ENCODE measurements at places on chromosomes 6 and 20.
A peak's percentile ranks its signal among the peaks of the same experiment; 100 is the strongest.

DNA sequence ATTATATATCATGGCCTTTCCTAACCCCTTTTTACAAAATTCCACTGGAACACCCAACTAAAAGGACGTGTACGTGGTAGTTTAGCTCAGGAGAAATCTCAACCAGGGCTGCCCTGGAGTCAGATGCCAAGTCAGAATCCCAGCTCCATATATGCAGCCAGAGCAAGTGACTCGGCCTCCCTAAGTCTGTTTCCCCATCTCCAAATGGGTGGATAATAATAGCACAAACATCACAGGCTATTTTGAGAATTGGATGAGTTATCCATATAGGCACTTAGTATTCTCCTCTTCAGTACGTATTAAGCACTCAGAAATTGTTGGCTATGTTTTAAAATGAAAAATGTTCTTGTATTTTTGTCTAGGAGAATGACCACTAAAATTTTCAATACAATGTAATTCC lies 481.5 kb downstream of the CD109 start:
- DNase-seq: no peak

DNA sequence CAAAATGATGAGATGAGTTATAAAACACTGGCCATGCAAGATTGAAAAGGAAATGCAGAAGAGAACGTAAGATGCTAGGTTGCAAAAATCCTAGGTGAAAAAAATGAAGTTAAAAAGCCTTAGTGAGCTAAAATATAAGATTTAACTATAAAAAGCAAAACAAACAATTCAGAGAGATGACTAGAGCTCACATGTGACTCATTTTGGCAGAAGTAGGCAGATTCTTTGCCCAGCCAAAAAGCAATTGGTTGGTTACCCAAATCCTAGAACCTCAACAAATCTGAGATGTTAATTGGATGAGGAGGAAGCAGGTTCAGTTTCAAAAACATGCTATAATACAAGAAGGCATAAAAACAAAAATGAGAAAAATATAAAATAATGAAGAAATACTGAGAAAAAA lies 249.1 kb downstream of the OGFRL1 start:
- DNase-seq: no peak

- no peak for DNase-seq
Measured at GRCh38 chr6:56046576-56046975, 171.2 kb upstream of the BMP5 start.

- DNase-seq: no peak
Measured at GRCh38 chr6:160735523-160735922, 33.5 kb downstream of the PLG start.

GRCh38 chr6:4714961-4715501 lies 61.2 kb upstream of the CDYL start:
- DNase-seq: no peak

GRCh38 chr6:39338397-39338796 lies 15.9 kb upstream of the KCNK16 start:
- no peak for DNase-seq

DNA sequence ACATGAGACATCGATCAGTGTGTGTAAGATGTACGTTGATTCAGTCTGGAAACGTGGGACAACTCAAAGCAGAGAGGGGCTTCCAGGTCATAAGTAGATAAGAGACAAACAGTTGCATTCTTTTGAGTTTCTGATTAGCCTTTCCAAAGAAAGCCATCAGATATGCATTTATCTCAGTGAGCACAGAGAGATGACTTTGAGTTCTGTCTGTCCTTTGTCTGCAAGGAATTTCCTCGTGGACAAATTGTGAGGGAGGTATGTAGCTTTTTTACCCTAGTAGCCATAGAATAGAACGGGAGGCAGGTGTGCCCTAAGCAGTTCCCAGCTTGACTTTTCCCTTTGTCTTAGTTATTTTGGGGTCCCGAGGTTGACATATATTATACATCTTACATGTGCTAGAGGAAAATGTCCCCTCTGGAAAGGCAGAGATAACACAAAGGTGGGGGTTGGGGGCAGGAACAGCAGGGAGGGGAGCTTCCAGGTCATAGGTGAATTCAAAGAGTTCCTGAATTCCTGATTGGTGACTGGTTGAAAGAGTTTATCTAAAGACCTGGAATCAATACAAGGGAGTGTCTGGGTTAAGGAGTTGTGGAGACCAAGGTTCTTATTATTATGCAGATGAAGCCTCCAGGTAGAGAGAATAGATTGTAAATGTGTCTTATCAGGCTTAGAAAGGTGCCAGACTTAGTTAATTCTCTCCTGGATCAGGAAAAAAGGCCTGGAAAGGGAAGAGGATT lies 237.0 kb downstream of the NFATC2 start:
- no peak for DNase-seq

DNA sequence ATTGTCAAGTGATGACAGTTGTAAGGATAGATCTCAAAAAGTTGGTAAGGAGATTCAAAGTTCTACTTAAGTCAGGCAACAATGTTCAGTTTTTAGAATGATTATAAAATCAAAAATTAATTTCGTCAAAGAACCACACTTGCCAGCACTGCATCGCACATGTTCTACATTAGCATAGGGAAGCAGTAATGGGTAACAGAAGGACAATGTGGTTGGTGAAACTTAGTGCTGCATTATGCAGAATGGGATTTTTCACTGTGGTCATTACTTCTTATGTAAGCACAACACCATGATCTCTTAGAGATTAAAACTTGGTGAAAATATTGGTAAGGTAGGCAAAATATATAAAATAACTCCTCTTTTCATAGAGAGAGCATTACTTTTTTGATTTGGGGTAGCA lies 173.7 kb upstream of the THEMIS start:
- DNase-seq: no peak

GRCh38 chr6:24603241-24603640 lies 42.8 kb downstream of the KIAA0319 start:
- no peak for DNase-seq

DNA sequence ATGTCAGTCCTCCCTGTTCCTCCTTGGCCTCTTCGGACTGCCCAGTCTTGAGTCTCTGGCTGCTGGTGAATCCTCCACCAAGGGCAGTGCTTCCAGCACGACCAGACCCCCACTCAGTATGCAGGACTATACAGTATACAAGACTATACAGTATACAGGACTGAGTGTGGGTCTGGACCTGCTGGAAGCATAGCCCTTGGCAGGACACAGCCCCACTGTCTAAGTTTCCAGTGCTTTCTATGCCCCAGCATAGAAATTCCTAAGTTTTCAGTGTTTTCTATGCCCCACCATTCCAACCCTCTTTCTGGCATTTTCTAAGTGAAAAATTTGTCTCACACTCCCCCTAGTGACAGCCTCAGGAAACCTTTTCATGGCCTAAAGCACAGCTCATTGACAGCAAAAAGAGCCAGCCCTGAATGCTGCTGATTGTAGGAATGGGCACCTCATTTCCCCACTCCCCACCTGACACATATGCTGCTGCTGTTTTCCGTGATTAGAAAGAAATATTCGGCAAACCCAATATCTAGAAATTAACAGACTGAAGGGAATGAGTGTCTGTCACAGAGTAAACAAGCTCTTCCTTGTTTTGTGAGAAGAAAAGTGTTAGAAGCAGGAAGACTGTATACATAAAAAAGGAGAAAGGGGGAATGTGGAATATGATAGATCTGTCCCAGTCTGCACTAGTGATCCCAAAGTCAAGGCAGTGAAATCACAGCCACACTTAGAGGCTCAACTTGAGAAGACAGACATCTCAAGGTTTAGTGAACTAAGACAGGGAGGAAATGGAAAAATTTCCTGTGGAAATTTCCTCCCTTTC lies 206.9 kb downstream of the IBTK start:
- DNase-seq: no peak

GRCh38 chr20:64194269-64194668 lies 30.0 kb downstream of the MYT1 start:
- no peak for DNase-seq

DNA sequence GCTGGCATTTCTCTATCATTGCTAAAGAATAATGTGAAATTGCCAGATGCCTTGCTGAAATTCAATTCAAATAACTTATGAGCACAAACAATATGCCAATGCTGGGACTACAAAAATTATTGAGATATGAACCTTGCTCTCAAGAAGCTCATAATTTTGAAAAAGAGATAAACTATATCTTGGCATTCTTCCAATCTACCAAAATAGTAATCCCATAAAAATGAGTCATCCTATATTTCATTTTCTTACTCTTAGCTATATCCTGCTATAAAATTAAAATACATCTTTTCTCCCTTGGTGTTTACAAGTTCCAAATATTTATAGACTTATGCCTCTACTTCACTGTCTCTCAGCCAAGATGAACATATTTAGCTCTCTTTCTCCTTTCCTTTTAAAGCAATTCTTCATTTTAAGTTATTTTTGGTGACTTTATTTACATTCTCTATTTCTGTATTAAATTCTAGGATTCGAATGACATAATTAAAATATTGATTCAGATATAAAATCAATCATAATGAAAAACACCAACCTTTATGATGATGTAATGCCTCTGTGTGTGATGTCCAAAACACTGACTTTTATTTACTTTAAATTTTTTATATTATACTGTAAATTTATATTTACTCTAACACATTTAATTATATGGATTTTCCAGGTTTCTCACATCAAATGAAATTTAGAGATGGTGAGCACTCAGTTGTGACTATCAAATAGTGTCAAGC lies 152.6 kb downstream of the CDK19 start:
- DNase-seq: no peak

DNA sequence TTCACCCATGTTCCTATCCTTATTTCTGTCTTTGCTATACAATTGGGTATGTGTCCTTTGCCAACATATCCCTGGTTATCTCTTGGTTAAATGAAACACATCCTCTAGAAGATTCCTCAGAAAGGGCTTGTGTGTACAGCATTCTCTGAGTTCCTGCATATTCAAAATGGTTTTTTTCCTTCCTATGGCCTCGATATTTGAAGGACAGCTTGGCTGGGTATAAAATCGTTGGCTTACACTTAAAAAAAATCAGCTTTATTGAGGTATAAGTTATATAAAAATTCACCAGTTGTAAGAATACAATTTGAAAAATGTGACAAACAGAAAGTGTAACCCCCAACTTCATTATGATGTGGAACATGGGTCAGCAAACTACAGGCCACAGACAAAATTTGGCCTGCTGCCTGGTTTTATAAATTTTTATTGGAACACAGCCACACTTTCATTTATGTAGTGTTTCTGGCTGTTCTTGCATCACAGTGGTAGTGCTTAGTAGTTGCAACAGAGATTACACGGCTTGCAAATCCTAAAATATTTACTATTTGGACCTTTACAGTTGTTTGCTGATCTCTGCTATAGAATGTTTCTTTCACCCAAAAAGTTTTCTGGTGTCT lies 16.7 kb downstream of the PCMT1 start:
- no peak for DNase-seq

GRCh38 chr20:18943542-18943941 lies 130.0 kb downstream of the SCP2D1 start:
- no peak for DNase-seq

- DNase-seq: peak; percentile 15
Measured at GRCh38 chr6:75210885-75211739, 5.3 kb upstream of the COL12A1 start.

DNA sequence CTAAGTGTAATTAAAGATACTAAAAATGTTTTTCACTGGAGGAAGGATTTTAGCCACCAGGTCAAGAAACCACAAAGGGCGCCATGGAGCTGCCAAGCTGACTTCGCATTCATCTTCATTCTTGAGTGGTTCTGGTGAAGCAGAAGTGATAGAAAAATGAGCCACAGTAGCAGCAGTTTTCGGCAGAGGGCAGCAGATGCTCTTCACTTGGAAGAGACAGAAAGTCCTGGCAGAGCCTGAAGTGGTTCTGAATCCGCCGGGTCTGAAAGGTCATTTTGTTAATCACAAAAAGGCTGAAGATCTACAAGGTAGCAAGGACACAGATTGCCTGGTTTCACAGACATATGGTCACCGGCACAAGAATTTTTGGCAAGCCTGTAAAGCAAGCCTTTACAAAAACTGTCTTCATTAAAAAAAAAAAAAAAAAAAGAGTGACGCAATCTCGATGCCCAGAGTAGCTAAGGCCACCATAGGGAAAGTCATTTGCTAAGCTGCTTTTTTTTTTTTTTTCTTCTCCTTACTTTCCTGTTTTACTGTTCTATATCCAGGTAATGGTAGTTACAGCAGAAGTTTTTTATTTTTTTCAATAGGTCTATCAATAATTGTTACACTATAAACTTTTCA lies 345.1 kb upstream of the AGPAT4 start:
- no peak for DNase-seq

DNA sequence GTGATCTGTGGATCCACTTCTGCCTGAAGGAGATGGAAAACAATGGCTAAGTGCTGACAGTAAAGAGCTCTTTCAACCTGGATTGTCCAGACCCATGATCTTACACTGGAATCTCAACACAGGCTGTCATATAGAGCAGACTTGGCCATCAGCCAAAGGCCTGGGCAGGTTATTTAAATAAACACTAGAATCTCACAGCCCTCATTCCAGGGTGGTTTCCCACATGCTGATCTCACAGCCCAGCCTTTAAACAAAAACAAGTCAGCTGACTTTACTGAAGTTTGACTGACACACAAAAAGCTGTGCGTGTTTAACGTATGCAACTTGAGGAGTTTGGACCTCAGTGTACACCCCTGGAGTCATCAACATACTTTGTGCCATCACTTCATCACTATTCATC lies 28.4 kb downstream of the SYNDIG1 start:
- no peak for DNase-seq

DNA sequence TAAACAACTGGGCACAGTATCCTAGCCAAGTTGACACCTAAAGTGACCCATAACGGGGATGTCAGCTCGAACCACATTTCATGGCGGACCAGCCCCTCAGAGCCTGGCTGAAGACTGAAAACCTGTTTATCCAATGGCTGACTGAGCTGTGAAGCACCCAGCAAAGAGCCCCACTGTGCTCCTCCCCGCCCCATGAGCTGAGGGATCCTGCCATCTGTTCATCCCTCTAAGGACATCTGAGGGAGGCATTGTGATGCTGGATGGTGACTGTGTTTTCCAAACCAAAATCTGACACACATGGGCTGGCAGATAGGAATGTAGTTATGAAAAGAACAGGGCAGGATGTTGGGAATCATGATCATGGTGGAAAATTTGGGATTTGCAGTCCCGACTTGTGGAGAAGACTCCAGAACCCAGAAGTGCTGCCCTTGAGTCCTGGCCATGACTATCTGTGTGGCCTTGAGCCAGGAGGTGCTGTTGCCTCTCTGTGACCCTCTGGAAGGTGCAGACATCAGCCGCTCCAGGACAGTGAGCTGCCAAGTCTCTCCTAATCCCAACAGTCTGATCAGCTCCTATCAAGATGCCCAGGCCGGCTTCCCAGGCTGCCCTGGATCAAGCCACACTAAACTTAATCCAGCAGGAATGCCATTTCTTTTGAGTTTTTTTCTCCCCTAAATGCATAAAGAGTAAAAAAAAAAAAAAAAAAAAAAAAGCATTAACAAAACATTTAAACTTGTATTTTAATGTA lies 5.7 kb downstream of the EDN3 start:
- DNase-seq: no peak

GRCh38 chr6:111761783-111762312 lies 111.4 kb downstream of the FYN start:
- DNase-seq: no peak

DNA sequence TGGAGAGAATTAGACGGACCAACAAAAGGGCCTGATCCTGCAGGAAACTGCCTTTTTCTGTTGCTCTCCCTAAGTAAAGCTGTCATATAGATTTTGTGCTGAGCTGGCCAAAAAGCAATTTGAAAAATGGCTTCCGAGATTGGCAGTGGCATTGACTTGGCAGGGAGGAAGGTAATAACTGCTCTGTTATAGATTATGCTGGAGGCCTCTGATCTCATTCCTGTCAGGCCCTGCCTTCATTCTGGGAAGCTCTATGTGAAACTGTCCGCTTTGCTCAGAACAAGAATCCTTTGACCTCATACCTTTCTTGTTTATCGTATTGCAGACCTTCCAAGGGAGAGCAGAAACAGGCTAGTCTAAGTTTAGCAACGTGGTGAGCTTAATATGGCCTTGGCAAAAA lies 234.4 kb downstream of the PHACTR1 start:
- no peak for DNase-seq

All from stimulated activated CD8-positive, alpha-beta memory T cell treated with anti-CD3 and anti-CD28 coated beads, Interleukin-4, amount 100 ng/mL, for 1 hour (primary cell).